ENCODE measurements at places on chromosomes 6 and 20.
A peak's percentile ranks its signal among the peaks of the same experiment; 100 is the strongest.

- peak; percentile 52 for DNase-seq
These were observed 117.9 kb downstream of the JAG1 start for GRCh38 chr20:10555865-10556308.

DNA sequence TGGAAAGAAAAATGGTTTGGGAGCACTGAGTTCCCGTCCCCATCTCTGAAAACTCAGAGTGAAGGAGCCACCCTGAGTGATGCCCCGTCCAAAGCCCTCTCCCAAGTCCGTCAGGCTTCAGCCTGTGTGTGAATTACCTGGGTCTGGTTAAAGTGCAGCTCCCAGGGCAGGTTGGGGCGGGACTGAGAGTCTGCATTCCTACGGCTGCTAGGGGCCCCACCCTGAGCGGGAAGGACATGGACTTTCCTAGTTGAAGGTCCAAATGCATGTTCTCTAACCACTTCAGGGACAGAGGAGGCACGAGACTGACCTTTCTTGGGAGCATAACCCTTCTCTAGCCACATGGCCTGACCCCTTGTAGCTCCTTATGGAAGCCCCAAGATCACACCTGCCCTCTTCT lies 97.2 kb downstream of the SYNDIG1 start:
- DNase-seq, result no peak

DNA sequence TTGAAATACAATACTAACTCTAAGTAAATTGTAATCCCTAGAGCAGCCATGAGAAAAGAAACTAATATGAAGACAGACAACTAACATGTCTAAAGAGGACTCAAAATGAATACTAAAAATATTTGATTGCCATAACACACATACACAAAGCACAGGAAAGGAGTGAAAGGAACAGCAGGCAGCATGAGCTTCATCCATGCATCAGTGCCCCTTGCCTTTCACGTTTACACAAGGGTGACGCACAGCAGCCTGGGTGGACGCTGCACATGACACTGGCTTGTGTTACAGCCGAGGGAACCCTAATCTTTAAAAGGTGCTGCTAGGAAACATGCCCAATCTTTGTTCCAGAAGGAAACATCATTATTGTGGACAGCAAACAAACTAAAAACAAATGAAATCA lies 123.5 kb downstream of the MAN1A1 start:
- DNase-seq, result no peak

GRCh38 chr6:66328200-66328599 lies 621.2 kb upstream of the EYS start:
- peak; percentile 74 for DNase-seq

DNA sequence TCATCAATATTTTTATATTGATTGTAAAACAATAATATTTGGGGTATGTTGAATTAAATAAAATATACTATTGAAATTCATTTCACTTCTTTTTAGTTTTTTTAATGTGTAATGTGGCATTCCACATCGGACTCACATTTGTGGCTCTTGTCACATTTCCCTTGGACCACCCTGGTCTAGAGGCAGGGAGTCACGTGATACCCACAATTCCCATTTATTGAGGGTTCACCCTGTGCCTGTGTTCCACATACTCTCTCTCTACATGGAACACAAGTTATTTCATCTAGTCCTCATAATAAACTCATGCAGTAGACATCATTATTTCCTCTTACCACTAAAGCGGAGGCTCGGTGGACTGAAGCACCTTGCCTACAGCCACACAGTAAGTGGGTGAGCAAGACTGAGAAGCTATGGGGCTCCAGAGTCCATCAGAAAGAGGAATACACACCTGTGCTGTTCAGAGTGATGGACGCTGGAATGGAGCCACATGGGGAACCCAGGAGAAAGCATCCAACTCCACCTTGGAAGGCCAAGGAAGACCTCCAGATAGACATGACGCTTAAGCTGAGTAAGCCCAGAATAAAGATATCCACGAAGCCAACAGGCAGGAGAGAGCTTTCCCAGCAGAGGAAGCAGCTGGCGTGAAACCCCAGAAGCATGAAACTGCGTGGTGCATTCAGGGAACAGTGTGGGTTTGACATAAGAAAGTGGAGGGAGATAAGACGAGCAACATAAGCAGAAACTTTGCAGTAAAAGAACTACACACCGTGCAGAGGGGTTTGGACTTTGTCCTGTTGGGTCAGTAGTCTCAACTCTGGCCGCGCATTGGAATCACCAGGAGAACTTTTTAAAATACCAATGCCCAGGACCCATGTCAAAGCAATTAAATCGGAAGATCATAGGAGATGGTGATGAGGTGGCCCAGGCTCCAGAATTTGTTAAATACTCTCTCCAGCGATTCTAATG lies 49.5 kb downstream of the UNC5CL start:
- DNase-seq, result no peak

GRCh38 chr6:166253778-166254204 lies 54.4 kb downstream of the PRR18 start:
- no peak for DNase-seq

DNA sequence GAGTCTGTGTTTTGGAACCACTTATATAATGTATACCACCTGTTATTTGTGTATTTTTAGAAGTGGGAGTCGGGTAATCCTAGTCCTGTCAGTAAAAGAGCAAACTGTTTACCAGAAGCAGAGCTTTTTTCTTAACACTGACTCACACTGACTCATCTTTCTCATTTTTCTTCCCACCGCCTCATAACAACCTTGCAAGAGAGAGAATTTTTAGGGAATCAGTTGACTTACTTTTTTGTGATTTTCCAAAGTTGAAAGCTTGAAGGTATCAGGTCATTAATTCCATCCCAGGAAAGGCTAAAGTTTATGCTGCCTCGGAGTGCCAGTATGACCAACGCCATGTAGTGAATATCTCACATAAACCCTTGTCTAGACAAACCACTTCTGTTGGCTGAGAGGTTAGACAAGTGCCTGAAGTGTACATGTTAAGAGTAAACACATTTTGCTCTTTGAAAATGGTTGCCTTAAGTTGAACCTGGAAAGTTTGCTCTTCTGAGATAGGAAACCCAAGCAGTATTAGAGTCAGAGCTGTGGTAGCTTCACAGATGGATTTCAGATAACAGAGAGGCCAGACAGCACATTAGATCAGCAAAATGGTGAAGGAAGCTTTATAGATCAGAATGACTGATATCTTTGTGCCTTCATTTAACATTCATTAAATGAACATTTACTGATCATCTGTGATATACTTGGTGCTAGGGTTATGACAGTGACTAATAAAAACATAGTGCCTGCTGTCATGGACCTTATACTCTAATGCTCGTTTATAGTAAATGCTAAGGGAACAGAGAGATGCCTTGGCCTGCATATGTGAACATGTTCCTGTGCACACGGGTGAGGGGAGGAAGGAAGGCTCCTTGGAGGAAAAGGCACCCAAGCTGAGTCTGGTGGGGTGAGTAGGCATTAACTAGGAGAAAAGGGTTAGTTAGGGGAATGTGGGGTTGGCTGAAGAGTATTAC lies 29.1 kb upstream of the PKIG start:
- DNase-seq, result peak; percentile 83

- DNase-seq, result no peak
These were observed 108.4 kb downstream of the RTN4IP1 start for GRCh38 chr6:106520711-106521401.

DNA sequence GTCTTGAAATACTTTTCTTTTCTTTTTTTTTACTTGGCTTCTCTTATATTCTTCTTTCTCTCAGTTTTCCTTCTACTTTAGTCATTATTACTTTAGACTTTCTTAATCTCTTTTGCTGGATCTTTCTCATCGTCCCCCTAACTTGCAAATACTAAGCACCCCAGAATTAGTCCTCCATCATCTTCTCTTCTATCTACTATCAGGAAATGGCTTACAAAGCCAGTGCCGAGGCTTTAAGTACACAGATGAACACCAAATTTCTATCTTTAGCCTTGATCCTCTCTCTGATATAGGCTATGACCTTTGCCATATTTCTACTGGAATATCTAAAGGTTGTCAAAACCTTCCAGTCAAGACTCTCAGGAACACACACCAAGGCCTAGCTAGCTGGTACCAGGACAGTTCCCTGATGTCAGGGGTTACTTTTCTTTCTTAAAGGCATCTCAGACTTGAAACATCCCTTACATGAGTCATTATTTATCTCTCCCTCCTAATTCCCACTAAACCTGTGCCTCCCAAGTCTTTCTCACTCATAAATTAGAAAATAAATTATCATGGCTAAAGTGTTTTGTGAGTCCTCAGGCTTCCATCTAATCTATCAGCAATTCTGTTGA lies 278.6 kb upstream of the TCF21 start:
- no peak for DNase-seq

- no peak for DNase-seq
These were observed 73.7 kb downstream of the EDN1 start for GRCh38 chr6:12363651-12364381.

DNA sequence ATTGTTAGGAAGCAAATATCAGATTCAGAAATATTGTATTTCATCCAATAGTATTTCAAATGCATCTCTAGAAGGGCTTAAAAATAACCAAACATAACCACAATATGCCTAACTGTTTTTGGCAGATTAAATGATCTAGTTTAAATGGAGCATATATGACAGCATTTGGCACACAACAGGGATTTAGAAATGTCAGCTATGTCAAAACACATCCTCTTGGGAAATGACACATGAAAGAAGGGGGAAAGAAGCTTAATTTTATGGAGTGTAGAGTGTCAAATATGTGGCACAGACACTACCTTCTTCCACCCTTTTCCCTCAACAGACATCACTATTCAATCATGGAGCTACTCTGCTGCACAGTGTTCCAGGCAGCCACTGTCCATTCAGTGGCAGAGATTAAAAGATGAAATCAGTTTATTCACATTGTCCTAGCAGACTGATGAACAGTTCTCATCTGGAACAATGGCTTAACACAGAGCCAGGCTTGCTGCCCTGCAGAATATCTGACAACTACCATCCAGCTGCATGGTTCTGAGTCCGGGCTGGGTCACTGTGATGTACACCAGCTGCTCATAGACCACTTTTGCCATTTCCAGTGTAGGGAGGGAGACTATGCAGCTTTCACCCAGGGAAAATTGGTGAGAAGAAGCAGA lies 349.8 kb downstream of the DHX35 start:
- no peak for DNase-seq

GRCh38 chr20:59434960-59435359 lies 134.5 kb downstream of the EDN3 start:
- DNase-seq, result peak; percentile 35

- no peak for DNase-seq
These were observed 149.4 kb upstream of the B3GAT2 start for GRCh38 chr6:71106276-71106675.

DNA sequence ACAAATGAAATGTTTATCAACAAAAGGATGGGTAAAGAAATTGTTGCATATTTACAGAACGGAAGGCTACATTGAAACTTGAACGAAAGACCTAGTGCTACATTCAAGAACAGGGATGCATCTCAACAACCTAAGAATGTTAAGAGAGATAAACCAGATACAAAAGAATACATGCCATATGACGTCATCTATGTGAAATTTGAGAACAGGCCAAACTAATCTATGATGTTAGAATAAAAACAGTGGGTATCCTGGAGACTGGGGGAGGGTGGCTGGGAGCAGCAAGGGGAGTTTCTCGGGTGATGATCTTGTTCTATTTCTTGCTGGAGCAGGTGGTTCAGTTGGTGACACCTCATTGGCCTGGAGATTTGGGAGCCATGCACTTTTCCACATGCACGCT lies 81.5 kb downstream of the SULF2 start:
- DNase-seq, result peak; percentile 21

DNA sequence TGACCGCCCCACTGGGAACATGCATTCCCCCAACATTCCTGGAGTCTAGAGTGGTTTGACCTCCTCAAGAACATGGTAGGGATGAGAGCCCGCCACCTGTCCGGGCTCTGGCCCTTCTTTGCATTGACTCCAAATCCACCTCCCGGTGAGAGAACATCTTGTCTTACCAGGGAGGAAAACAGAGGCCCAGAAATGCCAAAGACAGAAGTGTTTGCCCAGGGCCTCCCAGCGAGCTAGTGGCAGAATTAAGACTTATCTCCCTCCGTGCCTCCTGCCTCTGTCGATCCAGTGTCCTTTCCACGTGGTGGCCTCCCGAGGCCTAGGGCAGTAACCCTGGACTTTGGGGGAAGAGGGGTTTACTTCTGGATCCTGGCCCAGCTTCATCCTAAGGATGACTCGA lies 134.8 kb downstream of the JPH2 start:
- DNase-seq, result no peak

GRCh38 chr6:98900706-98901105 lies 47.0 kb downstream of the FBXL4 start:
- no peak for DNase-seq

DNA sequence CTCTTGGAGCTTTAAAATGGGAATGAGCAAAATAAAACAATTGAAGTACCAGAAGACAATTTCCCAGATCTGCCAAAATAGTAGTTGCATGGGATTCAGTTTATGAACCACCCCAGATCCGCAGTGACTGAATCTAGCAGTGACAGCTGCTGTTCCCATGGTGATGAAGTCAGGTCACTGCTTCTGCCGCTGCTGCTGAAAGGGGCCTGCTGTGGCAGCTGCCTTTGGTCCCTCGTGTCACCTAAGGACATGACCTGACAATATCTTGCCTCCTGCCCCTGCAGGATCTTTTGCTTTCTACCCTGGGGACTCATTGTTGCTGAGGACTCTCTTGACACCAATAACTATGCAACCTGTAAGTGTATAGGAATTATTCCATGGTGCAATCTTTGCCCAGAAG lies 34.3 kb upstream of the OGFRL1 start:
- no peak for DNase-seq

- DNase-seq, result no peak
These were observed 71.9 kb downstream of the PHACTR3 start for GRCh38 chr20:59676126-59676850.

DNA sequence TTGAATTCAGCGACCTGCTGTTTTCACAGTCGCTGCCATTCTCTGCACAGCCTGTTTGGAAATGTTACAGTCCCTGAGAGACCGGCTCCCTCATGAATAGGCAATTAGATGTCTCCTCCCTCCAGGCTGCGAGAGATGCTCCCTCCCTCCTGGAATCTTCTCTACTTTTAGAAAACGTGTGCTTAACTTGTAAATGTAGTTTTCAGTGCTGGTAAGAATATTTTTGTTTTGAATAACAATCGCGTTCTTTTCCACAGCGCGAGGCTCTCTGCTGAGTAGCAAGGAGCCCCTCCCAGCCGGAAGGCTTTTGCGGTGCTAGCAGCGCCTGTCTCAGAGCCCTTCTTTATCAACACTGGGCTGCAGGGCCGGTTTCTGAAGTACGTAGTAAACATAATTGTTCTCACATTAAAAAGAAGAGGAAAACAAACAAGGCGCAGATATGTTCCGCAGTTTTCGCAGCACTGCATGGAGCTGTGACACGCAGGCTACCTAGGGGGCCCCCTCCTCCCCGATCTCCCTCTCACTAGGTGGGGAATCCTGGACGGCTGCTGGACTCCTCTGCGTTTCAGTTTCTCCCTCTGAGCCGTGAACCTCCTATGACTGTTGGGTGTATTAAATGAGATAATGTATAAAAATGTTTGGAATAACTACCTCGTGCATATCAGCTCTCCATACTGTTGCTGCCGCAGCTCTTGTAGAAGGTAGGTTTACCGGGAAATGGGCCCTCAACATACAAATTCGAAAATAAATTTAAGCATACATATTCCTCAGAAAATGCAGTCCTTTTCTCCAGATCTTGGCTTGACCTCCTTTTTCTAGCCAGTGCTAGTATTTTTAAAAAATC lies 79.0 kb upstream of the SPACA1 start:
- DNase-seq, result peak; percentile 6

- DNase-seq, result peak; percentile 62
These were observed 10.5 kb downstream of the MANBAL start for GRCh38 chr20:37299718-37300528.

All from fibroblast of skin of abdomen (primary cell).